Activated CD8-positive, alpha-beta memory T cell treated with anti-CD3 and anti-CD28 coated beads, Interleukin-2, amount 10 ng/mL, durations not matched to agents 7 days and 5 days (primary cell): ENCODE measurements at places on chromosomes 7 and 10. TPM values are rescaled to one million over a fixed set of nuclear protein-coding genes. Genes with fewer than 3 reads are reported as not detected.
A peak's percentile ranks its signal among the peaks of the same experiment; 100 is the strongest.

The SPDYE1 gene
- not detected for total RNA-seq

The AVL9 gene
- total RNA-seq = 42.2 TPM

The PNLIPRP1 gene
- not detected for total RNA-seq

- peak overlapping the region; percentile 71 for H3K27ac ChIP-seq
- no peaks in the 10 kb centered on the region for H3K27me3 ChIP-seq
- peaks cover 41% of the 10 kb centered on the region for H3K4me1 ChIP-seq
- no peak for DNase-seq
- H3K36me3 ChIP-seq = peaks cover 65% of the 10 kb centered on the region
Observed at GRCh38 chr10:96138102-96138501, 8.0 kb downstream of the ZNF518A start.

GRCh38 chr7:134654104-134654775, 7.6 kb downstream of the BPGM start:
- DNase-seq = no peak
- no peaks in the 10 kb centered on the region for H3K27me3 ChIP-seq
- peaks cover 60% of the 10 kb centered on the region for H3K4me1 ChIP-seq
- peak overlapping the region; percentile 91 for H3K27ac ChIP-seq
- H3K4me3 ChIP-seq = peak overlapping the region; percentile 30
- H3K36me3 ChIP-seq = peaks cover 46% of the 10 kb centered on the region

- no peak for DNase-seq
- no peaks in the 10 kb centered on the region for H3K4me1 ChIP-seq
- no peaks in the 10 kb centered on the region for H3K27me3 ChIP-seq
- no peak overlapping the region for H3K4me3 ChIP-seq
Observed at GRCh38 chr7:83204715-83205114, 42.0 kb upstream of the PCLO start.

DNA sequence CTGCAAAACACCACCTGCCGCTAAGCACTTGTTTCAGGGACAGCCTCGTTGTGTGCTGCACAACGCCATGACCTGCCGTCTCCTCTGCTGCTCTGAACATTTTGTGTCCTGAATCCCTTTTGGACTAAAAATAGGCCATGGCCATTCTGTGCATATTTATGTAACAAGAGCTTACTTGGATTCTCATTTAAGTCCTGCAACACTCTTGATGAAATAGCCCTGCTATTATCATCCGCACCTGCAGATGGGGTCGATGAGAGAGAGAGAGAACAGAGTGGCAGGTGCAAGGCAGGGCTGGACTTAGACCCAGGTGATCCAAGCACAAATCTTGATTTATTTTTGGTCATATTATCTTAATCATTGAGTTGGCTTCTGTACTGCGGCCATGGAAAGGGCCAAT, 121.2 kb upstream of the PRKCQ start:
- H3K27me3 ChIP-seq = peaks cover 36% of the 10 kb centered on the region
- H3K4me3 ChIP-seq = no peak overlapping the region
- H3K36me3 ChIP-seq = no peaks in the 10 kb centered on the region
- no peak for DNase-seq

- DNase-seq = no peak
- H3K4me1 ChIP-seq = no peaks in the 10 kb centered on the region
- H3K27ac ChIP-seq = no peak overlapping the region
- peaks cover 11% of the 10 kb centered on the region for H3K27me3 ChIP-seq
Observed at GRCh38 chr7:25698451-25699113, 453.4 kb upstream of the NFE2L3 start.

DNA sequence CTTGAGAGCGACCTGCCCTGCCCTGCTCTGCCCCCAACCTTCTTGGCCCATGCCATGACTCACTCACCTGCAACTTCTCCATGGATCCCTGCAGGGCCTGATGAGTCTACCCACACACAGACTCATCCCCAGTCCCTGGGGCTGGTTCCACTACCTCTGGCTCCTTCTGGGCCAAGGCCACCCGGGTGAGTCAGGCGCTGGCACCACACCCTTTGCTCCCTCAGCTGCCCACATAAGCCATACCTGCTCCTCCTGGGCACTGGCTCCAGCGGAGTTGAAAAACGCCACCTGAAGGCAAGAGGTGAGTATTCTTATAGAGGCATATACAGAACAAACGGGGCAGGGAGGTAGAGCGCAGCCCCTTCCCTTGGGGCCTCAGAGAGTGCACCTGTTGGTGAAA, 16.2 kb upstream of the MTPAP start:
- no peak overlapping the region for H3K27ac ChIP-seq
- no peak overlapping the region for H3K4me3 ChIP-seq
- peaks cover 7% of the 10 kb centered on the region for H3K27me3 ChIP-seq
- DNase-seq = no peak

- H3K4me1 ChIP-seq = no peaks in the 10 kb centered on the region
- H3K36me3 ChIP-seq = no peaks in the 10 kb centered on the region
- H3K27me3 ChIP-seq = no peaks in the 10 kb centered on the region
- no peak overlapping the region for H3K27ac ChIP-seq
- no peak for DNase-seq
- H3K4me3 ChIP-seq = no peak overlapping the region
Observed at GRCh38 chr7:8714791-8715190, 281.4 kb downstream of the NXPH1 start.

DNA sequence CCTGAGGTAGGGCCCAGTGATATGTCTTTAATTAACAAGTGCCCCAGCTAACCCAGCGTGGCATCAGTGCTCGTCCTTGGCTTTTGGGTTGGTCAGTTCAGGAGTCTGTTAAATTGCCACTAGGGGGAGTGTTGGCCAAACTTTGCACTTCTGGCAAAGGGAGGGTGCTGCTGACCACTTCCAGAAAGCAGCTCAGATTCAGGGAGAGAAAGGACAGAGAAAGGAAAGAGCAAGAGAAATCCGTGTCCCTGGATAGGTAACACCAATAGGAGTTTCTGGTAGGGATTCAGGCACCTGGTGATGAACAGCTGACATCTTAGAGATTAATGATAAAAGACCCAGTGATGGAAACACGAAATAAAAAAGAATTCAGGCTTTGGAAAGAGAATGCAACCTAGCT, 243.1 kb upstream of the AOAH start:
- peaks cover 36% of the 10 kb centered on the region for H3K36me3 ChIP-seq
- H3K27ac ChIP-seq = peak overlapping the region; percentile 29
- H3K4me3 ChIP-seq = no peak overlapping the region
- H3K4me1 ChIP-seq = peaks cover 34% of the 10 kb centered on the region
- H3K27me3 ChIP-seq = no peaks in the 10 kb centered on the region

GRCh38 chr10:61993711-61994401, 92.4 kb downstream of the ARID5B start:
- H3K4me1 ChIP-seq = peaks cover 64% of the 10 kb centered on the region
- no peak for DNase-seq
- peak overlapping the region; percentile 98 for H3K27ac ChIP-seq
- H3K27me3 ChIP-seq = no peaks in the 10 kb centered on the region
- peaks cover 44% of the 10 kb centered on the region for H3K36me3 ChIP-seq
- H3K4me3 ChIP-seq = peak overlapping the region; percentile 80

DNA sequence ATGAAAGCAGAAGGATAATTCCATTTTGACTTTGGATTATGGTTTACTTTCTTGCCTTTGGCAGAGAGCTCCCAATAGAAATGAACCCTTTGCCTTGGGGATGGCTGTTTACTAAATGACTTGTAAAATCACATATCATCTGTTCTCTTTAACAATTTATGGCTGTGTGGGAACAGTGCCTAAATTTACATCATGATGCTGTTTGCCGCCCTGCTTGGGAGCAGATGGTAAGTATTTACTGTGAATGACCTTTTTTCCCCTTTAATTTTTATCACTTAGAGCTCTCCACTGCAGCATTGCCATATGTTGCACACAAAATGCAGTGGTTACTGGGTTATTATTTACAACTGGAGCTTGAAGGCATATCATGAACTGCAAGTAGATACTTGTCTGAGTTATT, 13.4 kb downstream of the HEPACAM2 start:
- no peak overlapping the region for H3K4me3 ChIP-seq
- no peak for DNase-seq
- H3K27me3 ChIP-seq = peaks cover 77% of the 10 kb centered on the region
- no peaks in the 10 kb centered on the region for H3K4me1 ChIP-seq
- no peaks in the 10 kb centered on the region for H3K36me3 ChIP-seq

GRCh38 chr10:34780818-34781380, 34.2 kb downstream of the PARD3 start:
- DNase-seq = no peak
- H3K4me1 ChIP-seq = peaks cover 4% of the 10 kb centered on the region
- no peak overlapping the region for H3K27ac ChIP-seq
- peaks cover 21% of the 10 kb centered on the region for H3K27me3 ChIP-seq
- H3K36me3 ChIP-seq = no peaks in the 10 kb centered on the region

DNA sequence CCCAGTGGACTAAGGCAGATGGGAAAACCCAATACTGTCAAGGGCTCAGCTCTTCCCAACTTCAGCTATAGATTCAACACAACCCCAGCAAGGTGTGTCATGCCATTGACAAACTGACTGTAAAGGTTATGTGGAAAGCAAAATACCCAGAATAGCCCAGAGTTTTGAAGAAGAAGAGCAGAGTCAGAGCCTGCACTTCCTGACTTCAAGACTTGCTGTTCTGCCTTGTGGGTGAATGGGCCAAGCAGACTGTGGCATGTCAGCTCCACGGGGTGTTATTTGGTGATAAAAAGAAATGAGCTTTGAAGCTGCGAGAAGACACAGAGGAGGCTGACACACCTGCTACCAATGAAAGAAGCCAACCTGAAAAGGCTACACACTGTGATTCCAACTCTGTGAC, 89.7 kb downstream of the NKX6-2 start:
- no peak overlapping the region for H3K4me3 ChIP-seq
- no peaks in the 10 kb centered on the region for H3K27me3 ChIP-seq
- peaks cover 11% of the 10 kb centered on the region for H3K4me1 ChIP-seq
- no peak overlapping the region for H3K27ac ChIP-seq
- peaks cover 2% of the 10 kb centered on the region for H3K36me3 ChIP-seq

DNA sequence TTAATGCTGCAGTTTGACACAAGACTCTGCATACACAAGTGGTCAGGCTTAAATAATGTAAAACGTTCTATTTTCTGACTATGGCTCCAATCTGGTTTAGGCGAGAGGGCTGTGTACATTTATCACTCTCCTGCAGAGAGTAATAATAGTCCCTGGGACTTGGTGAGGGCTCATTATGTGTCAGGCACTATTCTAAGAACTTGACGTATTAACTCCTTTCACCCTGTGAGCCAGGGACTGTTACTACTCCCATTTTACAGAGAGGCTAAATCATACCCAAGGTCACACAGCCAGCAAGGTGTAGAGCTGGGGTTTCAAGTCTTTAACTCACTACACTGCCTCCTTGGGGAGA, 187.2 kb upstream of the LYZL2 start:
- peaks cover 24% of the 10 kb centered on the region for H3K4me1 ChIP-seq
- no peaks in the 10 kb centered on the region for H3K36me3 ChIP-seq
- H3K27ac ChIP-seq = no peak overlapping the region
- no peak overlapping the region for H3K4me3 ChIP-seq
- DNase-seq = no peak
- H3K27me3 ChIP-seq = no peaks in the 10 kb centered on the region

DNA sequence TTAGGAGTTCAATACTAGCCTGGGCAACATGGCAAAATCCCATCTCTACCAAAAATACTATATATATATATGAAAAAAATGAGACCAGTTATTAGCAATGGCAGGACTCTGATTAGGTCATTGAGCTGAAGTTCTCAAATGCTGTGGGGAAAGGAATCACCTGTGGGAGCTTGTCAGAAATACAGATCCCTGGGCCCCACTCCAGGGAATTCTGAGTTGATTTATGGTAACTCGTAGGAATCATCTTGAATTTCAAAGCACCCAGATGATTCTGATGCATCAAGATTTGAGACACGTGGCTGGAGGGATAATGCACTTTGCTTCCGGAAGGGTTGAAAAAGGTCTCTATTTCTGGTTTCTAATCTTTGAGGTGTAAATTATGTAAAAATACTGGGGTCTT, 1.0 kb upstream of the ANKRD1 start:
- no peak overlapping the region for H3K4me3 ChIP-seq
- peaks cover 64% of the 10 kb centered on the region for H3K27me3 ChIP-seq
